ENCODE measurements at places on chromosomes 1 and 21.
A peak's percentile ranks its signal among the peaks of the same experiment; 100 is the strongest.

GRCh38 chr1:111707906-111708305 lies 31.3 kb downstream of the INKA2 start:
- DNase-seq = no peak

DNA sequence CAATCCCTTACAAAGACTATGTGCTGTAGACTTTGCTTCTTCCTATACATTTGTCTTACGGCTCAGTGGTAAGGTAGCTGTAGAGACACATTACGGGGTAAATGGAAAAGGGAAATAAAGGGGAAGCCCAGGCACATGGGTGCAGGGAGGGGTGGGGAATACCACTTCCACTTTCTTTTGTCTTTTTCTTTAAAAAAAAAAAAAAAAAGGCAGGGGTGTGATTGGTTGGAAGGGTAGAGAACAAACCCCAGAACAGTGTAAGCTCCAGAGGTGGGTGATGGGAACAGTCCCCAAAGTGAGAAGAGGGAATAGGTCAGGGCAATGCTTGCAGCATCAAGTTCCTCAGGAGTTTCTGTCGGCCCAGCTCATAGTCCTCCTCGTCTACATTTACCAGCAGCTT lies 3.9 kb downstream of the NIT1 start:
- DNase-seq = no peak

GRCh38 chr1:6301526-6301925 lies 40.6 kb upstream of the GPR153 start:
- no peak for DNase-seq

GRCh38 chr1:176515310-176515709 lies 52.3 kb downstream of the PAPPA2 start:
- DNase-seq = no peak

DNA sequence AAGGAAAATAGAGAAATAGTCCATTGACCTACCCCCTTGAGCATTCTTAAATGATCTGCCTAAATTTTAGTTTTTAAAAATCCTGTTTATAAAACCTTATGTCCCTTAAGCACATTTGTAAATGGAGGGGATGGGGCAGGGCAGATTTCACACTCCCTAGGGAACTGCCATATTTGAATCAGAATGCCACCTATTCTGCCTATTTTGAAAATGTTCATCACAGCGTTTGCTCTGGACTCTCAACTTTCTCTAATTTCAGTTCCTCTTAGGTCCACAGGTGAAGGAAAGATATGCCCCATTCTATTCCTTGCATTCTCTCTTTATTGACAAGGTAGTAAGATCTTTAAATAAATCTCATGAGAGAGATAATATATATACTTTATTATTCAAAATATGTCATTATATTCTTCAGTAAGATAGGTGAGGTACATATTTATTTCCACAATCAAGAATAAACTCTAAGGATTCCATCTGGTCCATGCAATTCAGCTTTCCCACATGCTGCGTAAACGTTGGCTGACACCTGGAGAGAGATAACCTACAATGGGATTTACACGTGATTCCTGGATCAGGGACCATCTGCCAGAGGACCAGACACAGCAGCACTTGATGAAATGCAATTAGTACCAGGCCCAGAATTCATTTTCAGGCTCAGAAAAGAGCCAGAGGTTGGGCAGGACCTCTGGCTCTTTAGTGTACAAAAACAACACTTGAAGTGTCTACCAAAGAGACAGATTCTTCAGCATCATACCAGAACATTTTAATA lies 1.2 kb upstream of the LPGAT1 start:
- no peak for DNase-seq

GRCh38 chr1:2255420-2256369 lies 27.6 kb downstream of the SKI start:
- peak; percentile 94 for DNase-seq

GRCh38 chr1:35883635-35884101 lies 659 bp downstream of the AGO1 start:
- DNase-seq = peak; percentile 45

DNA sequence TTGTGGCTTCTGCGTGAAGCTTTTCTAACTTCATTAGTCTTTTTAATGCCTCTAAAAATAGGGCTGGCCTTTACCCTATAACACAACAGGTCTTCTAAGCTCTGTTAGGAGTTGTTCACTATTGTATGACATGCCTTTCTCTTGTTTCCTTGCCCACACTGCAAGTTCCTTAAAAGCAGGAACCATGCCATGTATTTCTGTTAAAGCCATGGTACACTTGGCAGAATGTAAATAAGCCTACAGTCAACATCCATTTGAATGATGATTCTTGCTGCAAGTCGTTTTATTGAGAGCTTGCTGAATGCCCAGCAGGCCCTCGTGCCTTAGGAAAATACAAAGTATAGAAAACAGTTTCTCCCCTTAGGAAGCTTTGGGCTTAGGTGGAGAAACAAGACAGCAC lies 214.6 kb downstream of the DUSP10 start:
- no peak for DNase-seq

GRCh38 chr1:37765916-37766664 lies 1.2 kb upstream of the EPHA10 start:
- peak; percentile 38 for DNase-seq

GRCh38 chr1:157472056-157472701 lies 80.1 kb downstream of the FCRL5 start:
- DNase-seq = no peak

GRCh38 chr1:31755197-31755611 lies 8.9 kb downstream of the ADGRB2 start:
- DNase-seq = no peak

GRCh38 chr1:10249808-10250457 lies 39.6 kb downstream of the KIF1B start:
- DNase-seq = no peak

DNA sequence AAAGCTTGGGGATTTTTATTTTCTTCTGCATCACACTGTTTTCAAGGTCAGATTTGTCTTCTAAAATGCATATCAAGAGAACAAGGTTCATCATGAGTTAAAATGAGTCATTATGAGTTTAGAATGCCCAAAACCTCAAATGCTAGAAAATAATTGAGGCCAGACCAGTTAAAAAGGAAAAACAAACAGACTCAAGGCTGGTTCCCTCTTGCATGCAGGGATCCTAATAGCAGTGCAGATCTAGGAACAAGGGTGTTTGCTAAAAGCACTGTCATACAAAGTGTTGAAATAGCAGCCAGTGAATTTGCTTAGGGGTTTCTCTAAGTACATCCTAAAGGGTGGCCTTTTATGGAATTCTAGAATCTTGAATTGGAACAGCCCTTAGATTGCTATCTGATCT lies 15.3 kb downstream of the BEND5 start:
- no peak for DNase-seq

DNA sequence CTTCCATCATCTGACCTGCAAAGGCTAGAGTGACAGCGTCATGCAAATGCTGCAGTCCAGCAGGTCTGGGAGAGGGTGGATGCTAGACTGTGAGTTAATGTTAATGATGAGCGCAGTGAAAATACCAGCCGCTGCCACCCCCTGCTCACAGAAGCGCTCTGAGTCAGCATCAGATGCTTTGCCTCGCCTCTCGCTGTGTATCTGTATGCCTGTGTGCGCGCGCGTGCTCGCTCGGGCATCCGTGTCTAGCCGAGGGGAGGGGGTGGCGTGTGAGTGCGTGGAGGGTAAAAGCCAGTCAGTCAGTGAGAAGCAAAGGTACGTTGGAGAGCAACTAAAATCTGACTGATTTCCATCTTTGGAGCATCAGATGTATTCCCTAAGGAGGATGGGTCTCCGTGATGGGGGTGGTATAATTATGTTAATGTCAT lies 858.7 kb downstream of the USP25 start:
- no peak for DNase-seq

DNA sequence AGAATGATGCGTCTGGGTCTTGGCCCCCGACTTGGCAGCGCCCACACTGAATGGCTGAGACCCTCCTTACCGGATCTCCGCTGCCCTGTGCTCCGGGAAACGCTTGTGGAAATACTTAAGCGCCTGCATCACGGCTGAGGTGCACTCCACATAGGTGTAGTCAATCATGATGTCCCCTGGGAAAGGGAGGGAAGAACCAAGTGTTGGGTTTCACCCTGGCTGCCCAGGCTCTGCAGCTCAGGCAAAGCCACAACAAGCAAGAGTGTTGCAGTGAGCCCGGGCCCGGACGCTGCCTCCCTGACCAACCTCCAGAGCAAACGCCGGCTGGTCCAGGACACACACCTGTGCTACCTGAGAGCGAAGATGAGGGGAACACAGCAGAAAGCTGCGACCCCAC lies 21.5 kb upstream of the SPATC1L start:
- no peak for DNase-seq

DNA sequence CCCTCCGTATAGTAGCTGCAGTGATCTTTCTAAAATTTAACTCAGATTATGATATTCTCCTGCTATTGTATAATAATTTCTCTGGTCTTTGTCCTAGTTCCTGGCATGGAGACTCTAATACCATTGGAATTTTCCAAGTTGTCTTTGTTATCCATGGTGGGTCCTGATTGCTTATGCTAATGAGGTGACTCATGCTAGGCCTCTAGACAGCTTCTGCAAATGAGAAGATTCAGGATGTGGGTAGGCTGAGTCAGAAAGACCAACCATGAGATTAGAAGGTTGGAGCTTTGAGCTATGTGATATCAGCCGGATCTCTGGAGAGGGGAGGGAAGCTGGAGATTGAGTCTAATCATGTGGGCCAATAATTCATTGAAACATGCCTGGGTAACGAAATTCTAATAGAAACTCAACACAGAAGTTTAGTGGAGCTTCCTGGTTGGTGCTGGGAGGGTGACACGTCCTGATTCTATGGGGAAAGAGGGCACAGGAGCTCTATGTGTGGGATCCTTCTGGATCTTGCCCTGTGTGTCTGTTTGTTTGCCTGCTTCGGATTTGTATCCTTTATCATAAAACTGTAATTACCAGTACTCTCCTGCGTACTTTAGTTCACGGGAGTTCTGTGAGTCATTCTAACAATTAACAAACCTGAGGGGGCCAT lies 73.2 kb upstream of the CNIH3 start:
- DNase-seq = peak; percentile 50

DNA sequence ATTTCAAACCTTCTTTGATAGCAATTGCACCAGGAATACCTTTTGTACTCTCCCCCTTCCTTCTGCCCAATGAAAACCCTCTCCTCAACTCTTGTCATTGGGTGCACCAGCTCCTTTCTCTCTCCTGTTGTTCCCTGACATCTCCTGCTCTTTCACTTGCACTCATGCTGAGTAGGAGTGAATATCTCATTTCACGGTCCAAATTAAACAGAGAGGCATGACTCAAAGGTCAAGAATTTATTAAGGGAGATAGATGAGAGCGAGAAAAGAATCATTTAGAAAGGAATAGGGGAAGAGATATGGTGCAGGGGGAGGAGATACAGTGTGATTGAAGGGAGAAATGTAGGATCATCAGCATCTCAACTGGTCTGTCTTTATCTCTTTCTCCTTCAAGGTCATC lies 22.1 kb downstream of the AIM2 start:
- no peak for DNase-seq

- DNase-seq = no peak
Measured at GRCh38 chr1:3019007-3019515, 2.2 kb upstream of the ACTRT2 start.

DNA sequence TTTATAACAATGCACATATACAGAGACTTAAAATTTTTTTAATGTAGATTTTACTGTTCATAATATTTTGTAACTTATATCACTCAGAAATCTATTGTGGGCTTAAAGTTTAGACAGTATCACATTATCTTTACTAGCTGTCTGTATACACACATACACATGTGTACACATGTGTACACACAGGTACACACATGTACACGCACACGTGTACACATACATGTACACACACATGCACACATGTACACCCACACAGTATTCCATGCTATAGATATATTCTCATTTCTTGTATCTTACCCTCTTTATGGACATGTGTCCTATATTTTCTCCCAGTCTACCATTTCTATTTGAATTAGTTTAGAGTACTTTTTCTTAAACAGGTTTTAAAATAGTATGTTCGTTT lies 123.3 kb downstream of the USP25 start:
- DNase-seq = no peak

GRCh38 chr1:5575396-5575940 lies 416.8 kb downstream of the NPHP4 start:
- no peak for DNase-seq

- DNase-seq = no peak
Measured at GRCh38 chr1:119768778-119769177, at the start of gene HMGCS2. Gene HMGCS2, minus strand, starts transcription at chr1:119768905. Its CDS starts 61 bp downstream, at chr1:119768844.

DNA sequence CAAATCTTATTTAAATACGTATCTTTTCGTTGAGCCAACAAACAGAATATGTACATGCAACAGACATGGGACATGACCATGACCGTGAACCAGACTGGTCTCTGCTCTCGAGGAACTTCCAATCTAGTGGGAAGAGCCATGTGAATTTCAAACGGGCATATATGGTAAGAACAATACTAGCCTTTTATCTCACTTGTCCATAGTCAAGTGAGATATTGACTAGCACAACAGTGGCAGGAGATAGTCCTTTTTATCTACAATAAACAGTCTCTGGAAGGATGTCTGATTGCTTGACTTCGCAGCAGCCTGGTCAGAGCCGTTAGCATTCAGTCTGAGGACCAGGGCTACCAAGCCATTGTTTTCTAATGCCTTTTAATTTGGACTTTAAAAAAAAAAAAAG lies 12.6 kb upstream of the PLA2G2C start:
- no peak for DNase-seq

- DNase-seq = no peak
Measured at GRCh38 chr1:40651138-40651857, 14.2 kb downstream of the RIMS3 start.

DNA sequence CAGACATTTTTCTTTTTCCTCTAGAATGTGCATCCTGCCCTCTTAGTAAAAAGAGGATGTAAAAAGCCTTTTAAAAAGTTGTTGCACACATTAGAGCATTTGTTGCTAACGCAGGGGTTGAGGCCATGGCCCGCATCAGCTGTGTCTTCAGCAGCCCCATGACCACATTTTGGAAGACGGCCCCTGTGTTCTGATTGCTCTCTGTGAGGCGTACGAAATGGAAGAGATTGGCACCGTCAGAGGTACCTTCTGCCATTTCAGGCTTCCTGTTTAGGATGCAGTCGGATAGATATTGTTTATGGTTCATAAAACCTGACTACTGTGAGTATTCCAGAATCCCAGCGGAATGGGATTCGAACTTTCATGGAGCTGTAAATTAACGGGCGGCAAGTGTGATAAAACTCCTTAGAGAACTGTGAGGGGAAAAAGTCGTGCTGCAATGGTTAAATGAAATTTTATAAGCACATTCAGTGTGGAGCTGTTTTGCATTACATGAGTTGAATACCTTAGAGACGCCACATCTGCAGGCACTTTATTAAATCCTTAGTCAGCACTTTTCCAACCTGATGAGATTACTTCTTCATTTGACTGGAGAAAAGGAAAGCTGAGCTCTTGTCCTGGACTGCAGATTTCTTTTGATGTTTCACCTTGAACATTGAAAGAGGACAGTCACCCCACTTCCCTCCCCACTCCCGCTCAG lies 273.9 kb downstream of the TM2D1 start:
- DNase-seq = no peak

- no peak for DNase-seq
Measured at GRCh38 chr1:212587016-212587887, 21.3 kb upstream of the ATF3 start.

Data from activated naive CD4-positive, alpha-beta T cell treated with anti-CD3 and anti-CD28 coated beads for 36 hours (primary cell).